ENCODE measurements at places on chromosomes 1 and 21. TPM values are rescaled to one million over a fixed set of nuclear protein-coding genes. Genes with fewer than 3 reads are reported as not detected.

Gene FMO4
- 0.33 TPM for total RNA-seq

Gene SLC44A5
- total RNA-seq, result 0.18 TPM

Gene COL8A2
- 1.2 TPM for total RNA-seq

Gene KANK4
- 0.18 TPM for total RNA-seq

Gene GNAT2
- 0.44 TPM for total RNA-seq

Gene PLXNA2
- 0.98 TPM for total RNA-seq

Gene NR5A2
- 4.3 TPM for total RNA-seq
